ENCODE measurements at places on chromosomes 12 and 14.
A peak's percentile ranks its signal among the peaks of the same experiment; 100 is the strongest.

- no peaks in the 10 kb centered on the region for H3K4me1 ChIP-seq
- no peaks in the 10 kb centered on the region for H3K36me3 ChIP-seq
- no peak overlapping the region for H3K4me3 ChIP-seq
- no peak for DNase-seq
- H3K27me3 ChIP-seq, result no peaks in the 10 kb centered on the region
- no peak overlapping the region for H3K27ac ChIP-seq
These were observed 335.2 kb downstream of the BMP4 start for GRCh38 chr14:53621433-53621832.

DNA sequence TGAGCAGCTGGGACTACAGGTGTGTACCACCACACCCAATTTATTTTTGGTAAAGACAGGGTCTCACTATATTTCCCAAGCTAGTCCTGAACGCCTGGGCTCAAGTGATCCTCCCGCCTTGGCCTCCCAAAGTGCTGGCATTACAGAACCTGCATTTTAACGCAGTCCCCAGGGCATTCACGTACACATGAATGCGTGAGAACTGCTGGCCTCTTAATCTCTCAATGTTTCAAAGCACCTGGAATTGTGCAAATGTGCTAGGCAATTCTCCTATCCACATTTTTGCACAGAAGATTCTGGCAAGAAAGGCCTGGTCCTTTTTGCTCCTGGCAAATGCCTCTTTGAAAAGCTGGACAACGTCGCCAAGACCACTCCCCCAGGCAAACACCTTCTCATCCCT is 35.2 kb downstream of the TESC start:
- H3K27me3 ChIP-seq, result no peaks in the 10 kb centered on the region
- no peak overlapping the region for H3K4me3 ChIP-seq
- peak overlapping the region; percentile 84 for H3K27ac ChIP-seq
- no peaks in the 10 kb centered on the region for H3K36me3 ChIP-seq
- H3K4me1 ChIP-seq, result peaks cover 42% of the 10 kb centered on the region

DNA sequence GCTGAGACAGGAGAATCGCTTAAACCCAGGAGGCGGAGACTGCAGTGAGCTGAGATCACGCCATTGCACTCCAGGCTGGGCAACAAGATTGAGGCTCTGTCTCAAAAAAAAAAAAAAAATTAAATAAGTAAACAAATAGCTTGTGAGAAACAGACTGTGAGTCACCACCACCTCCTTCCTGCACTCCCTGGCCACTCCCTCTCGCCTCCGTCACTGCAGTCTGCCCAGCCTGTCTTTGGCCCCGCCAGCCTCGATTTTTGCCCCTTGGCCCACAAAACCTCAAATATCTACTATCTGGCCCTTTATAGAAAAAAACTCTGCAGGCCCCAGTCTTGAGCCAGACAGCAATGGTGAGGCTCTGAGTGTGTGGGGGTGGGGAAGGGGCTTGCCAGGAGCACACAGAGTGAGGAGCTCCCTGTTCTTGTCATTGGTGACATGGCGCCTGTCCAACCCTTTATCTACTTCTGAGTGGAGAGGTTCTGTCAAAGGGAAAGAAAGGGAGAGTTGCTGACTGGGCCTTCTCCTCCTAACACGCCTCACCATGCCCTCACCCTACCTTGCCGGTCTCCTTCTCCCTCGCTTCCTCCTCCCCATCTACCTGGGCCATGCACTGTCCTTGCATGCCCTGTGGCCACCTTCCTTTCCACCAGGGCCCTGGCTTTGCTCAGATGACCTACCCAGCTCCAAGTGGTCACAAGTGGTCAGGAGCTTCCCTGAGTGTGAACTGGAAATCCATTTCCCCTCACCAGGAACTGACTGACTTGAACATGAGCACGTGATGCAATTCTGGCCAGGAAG is 22.1 kb downstream of the LGMN start:
- H3K27ac ChIP-seq, result peak overlapping the region; percentile 27
- peaks cover 33% of the 10 kb centered on the region for H3K27me3 ChIP-seq
- H3K4me3 ChIP-seq, result no peak overlapping the region
- H3K4me1 ChIP-seq, result peaks cover 43% of the 10 kb centered on the region

- peaks cover 6% of the 10 kb centered on the region for H3K4me1 ChIP-seq
- H3K27ac ChIP-seq, result no peak overlapping the region
- peaks cover 2% of the 10 kb centered on the region for H3K27me3 ChIP-seq
- H3K4me3 ChIP-seq, result no peak overlapping the region
These were observed 13.0 kb upstream of the PYGL start for GRCh38 chr14:50957296-50957695.

GRCh38 chr14:87748558-87748957 is 244.4 kb downstream of the GALC start:
- no peak overlapping the region for H3K27ac ChIP-seq
- no peaks in the 10 kb centered on the region for H3K4me1 ChIP-seq

GRCh38 chr14:53110096-53110495 is 43.0 kb downstream of the DDHD1 start:
- no peak overlapping the region for H3K27ac ChIP-seq
- no peak for DNase-seq

- H3K27ac ChIP-seq, result peak overlapping the region; percentile 34
- H3K36me3 ChIP-seq, result peaks cover 55% of the 10 kb centered on the region
- no peaks in the 10 kb centered on the region for H3K27me3 ChIP-seq
- no peak for DNase-seq
- H3K4me1 ChIP-seq, result peaks cover 16% of the 10 kb centered on the region
These were observed 101.2 kb downstream of the PEBP1 start for GRCh38 chr12:118237052-118237665.

DNA sequence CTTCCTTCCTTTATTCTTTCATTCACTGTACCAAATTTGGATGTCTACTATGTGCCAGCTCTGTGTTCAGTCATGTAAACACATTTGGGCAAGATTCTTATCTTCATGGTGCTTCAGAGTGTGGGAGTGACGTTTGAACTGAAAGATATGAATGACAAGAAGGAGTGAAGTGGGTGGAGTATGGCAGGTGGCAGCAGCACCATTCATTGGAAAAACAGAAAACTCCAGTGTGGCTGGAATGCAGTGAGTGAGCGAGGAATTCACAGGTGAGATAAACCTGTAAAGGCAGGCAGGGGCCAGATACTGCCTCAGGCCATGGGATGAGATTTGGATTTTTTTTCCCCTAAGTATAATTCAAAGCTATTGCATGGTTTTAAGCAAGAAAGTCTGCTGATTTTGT is 140.7 kb upstream of the CCDC198 start:
- H3K27me3 ChIP-seq, result no peaks in the 10 kb centered on the region
- H3K4me3 ChIP-seq, result no peak overlapping the region
- H3K36me3 ChIP-seq, result no peaks in the 10 kb centered on the region

GRCh38 chr12:78683031-78683430 is 181.5 kb upstream of the SYT1 start:
- H3K27ac ChIP-seq, result no peak overlapping the region
- H3K36me3 ChIP-seq, result no peaks in the 10 kb centered on the region
- no peaks in the 10 kb centered on the region for H3K4me1 ChIP-seq

DNA sequence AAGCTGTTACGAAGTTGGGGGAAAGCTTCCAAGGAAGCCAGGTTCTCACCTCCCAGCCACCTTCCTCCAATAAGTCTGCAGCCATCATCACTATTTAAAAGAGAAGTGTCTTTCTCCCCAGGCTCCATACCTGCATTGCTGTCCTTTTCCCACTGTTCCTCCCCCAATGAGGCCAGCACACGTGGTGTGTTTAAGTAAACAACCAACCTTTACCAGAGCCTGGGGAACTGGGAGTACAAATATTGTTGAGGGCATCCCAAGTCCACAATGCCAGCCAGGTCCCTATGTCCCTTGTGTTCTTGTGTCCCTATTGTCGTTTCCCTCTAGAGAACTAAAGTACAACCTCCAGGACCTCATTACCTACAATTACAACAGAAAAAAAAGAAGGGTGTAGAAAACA is 49.2 kb upstream of the PNMA1 start:
- no peak overlapping the region for H3K4me3 ChIP-seq
- peaks cover 13% of the 10 kb centered on the region for H3K36me3 ChIP-seq
- H3K27ac ChIP-seq, result peak overlapping the region; percentile 23
- DNase-seq, result no peak
- peaks cover 57% of the 10 kb centered on the region for H3K4me1 ChIP-seq

GRCh38 chr12:119735079-119735478 is 67.1 kb downstream of the PRKAB1 start:
- H3K27me3 ChIP-seq, result no peaks in the 10 kb centered on the region
- H3K27ac ChIP-seq, result no peak overlapping the region
- H3K36me3 ChIP-seq, result peaks cover 49% of the 10 kb centered on the region
- DNase-seq, result no peak
- H3K4me1 ChIP-seq, result peaks cover 9% of the 10 kb centered on the region
- no peak overlapping the region for H3K4me3 ChIP-seq

- DNase-seq, result no peak
- no peak overlapping the region for H3K27ac ChIP-seq
- no peaks in the 10 kb centered on the region for H3K4me1 ChIP-seq
- H3K4me3 ChIP-seq, result no peak overlapping the region
- no peaks in the 10 kb centered on the region for H3K27me3 ChIP-seq
- H3K36me3 ChIP-seq, result peaks cover 50% of the 10 kb centered on the region
These were observed 17.0 kb downstream of the RIC8B start for GRCh38 chr12:106791531-106791930.

DNA sequence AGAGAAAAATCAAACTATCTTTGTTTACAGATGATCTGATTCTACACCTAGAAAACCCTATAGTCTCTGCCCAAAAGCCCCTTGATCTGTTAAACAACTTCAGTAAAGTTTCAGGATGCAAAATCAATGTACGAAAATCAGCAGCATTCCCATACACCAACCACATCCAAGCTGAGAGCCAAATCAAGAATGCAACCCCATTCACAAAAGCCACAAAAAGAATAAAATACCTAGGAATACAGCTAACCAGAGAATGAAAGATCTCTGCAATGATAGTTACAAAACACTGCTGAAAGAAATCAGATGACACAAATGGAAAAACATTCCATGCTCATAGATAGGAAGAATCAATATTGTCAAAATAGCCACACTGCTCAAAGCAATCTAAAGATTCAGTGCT is 265.7 kb downstream of the AEBP2 start:
- H3K4me3 ChIP-seq, result no peak overlapping the region
- peaks cover 7% of the 10 kb centered on the region for H3K27me3 ChIP-seq
- H3K27ac ChIP-seq, result no peak overlapping the region
- no peak for DNase-seq
- no peaks in the 10 kb centered on the region for H3K4me1 ChIP-seq

DNA sequence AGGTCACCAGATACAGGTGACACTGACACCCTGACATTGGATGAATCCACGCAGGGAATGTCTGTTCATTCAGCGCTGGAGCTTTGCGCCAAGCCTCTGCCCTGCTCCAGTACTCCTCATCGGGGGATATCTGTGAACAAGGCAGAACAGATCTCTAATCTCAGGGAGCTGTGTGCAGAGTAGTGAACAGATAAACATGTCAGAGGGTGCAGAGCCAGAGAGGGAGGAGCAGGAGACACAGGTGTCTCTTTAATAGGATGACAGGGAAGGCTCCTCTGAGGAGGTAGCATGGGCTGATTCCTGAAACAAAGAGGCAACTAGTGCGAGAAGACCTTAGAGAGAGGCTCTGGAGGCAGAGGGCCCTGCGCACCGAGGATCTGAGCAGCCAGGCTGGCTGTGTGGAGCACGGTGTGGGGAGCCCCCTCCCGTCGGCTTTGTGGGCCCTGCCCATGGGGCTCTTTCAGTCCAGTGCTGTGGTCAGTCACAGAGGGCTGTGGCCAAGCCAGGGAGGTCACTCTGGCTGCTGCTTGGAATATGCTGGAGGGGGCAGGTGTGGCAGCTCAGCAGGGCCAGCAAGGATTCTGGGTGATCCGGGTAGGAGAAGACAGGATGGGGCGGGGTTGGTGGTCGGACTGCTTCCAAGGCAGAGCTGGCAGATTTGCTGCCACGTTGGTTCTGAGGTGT is 55.6 kb downstream of the TECPR2 start:
- no peak overlapping the region for H3K27ac ChIP-seq
- no peaks in the 10 kb centered on the region for H3K36me3 ChIP-seq

- no peak for DNase-seq
- H3K4me1 ChIP-seq, result no peaks in the 10 kb centered on the region
- no peak overlapping the region for H3K27ac ChIP-seq
- H3K4me3 ChIP-seq, result no peak overlapping the region
These were observed 1885.8 kb upstream of the SEL1L start for GRCh38 chr14:83419420-83419819.

GRCh38 chr12:72024613-72025012 is 86.0 kb downstream of the TPH2 start:
- H3K4me1 ChIP-seq, result no peaks in the 10 kb centered on the region
- H3K27me3 ChIP-seq, result peaks cover 4% of the 10 kb centered on the region
- no peak overlapping the region for H3K4me3 ChIP-seq
- no peak overlapping the region for H3K27ac ChIP-seq
- H3K36me3 ChIP-seq, result no peaks in the 10 kb centered on the region

GRCh38 chr12:48350249-48351021 is at the start of gene ZNF641:
ZNF641 (minus strand) TSS chr12:48350919; CDS start chr12:48348090, 2,829 bp downstream.
- DNase-seq, result peak; percentile 87
- peaks cover 29% of the 10 kb centered on the region for H3K36me3 ChIP-seq
- H3K4me1 ChIP-seq, result peaks cover 26% of the 10 kb centered on the region
- H3K27ac ChIP-seq, result peak within 1 kb of the TSS; percentile 74
- peak within 1 kb of the TSS; percentile 85 for H3K4me3 ChIP-seq

Measured in activated CD4-positive, alpha-beta memory T cell treated with anti-CD3 and anti-CD28 coated beads, Interleukin-2, amount 10 ng/mL, durations not matched to agents 7 days and 5 days (primary cell).